NCI-H524 (cell line): ENCODE measurements at places on chromosomes 1 and 21.

DNA sequence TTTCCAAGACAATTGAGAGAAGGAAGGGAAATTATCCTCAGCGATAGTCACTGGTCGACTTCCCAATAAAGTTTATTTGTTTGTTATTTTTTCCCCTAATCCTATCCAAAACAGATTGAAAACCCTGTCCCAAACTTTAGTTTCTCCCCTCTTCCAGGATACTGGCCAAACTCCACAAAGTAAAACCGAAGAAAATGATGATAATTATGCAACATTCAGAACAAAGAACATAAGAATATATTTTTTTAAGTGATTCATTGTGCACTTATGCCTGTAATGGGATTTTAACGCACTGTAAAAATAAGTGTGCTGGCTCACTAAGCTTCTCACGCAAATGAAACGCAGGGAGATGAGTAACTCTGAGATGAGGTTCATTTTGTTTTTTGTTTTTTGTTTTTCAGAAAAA lies 6.0 kb downstream of the GLIS1 start:
- DNase-seq = no peak

DNA sequence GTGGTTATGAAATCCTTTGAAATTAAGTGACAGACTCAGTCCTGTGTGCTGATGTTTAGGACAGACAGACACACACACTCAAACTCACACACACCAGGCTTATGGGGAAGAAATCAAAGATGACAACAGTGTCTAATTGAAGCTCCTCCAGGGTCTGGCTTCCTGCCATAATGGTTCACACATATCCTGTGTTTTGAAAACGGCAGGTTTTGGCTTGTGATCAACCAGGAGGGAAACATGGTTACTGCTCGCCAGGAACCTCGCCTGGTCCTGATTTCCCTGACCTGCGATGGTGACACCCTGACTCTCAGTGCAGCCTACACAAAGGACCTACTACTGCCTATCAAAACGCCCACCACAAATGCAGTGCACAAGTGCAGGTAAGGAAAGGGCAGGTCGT lies 4.6 kb downstream of the MTARC1 start:
- DNase-seq = no peak

DNA sequence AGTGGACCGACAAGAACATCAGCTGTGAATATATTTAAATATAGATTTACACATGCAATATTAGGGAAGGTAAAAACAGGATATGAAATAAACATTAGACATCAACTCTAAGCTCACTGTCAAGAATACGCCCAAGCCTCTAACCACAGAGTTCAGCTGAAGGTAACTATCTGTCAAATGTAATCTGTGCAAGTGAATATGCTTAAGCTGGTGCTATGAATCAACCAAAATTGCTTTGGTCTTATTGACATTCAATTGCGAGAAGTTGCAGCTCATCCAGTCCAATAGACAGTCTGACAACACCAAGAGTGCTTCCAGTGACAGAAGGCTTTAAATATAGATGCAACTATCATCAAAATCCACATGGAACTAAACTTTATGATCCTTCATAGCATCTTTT lies 32.3 kb downstream of the USH2A start:
- DNase-seq = no peak

- DNase-seq = no peak
Observed at GRCh38 chr1:178126741-178127185, 32.9 kb downstream of the RASAL2 start.

DNA sequence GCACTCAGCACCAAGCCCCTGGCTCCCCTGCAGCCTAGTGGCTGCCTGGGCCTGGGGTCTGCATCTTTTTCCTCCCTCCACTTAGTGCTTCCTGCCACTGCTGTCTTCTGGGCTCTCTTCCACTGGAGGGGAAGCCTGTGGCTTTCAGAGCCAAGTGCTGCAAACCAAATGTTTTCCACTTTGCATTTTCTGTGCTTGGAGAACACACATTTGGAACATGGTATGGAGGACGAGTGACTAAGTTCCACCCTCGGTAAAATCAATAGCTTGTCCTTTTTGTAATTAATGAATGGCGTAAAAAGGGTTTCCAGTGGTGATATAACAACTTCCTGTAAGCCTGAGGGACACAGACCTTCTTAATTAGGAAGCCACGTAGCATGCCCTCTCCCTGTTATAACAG lies 10.1 kb upstream of the GPR153 start:
- DNase-seq = no peak

- no peak for DNase-seq
Observed at GRCh38 chr1:88454781-88455180, 229.3 kb upstream of the PKN2 start.

DNA sequence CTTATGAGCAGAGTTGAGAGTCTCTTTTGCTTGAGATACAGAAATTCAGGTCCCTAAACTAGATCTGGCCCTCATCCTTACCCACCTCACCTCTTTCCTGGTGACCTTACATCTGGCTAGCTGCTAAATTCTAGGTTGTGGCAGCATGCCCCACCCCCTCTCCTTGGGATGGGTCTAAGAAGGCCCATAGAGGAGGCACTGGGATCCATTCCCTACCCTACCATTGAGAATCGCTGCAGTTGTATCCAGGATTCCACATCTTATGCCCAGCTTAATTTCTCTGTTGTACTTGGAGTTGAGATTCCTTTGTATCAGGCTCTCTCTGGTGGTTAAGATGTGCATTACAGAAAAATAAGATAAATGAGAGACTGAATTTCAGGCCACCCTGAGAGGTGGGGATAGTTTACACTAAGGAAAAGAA lies 9.5 kb upstream of the TMEM39B start:
- DNase-seq = peak; percentile 63

DNA sequence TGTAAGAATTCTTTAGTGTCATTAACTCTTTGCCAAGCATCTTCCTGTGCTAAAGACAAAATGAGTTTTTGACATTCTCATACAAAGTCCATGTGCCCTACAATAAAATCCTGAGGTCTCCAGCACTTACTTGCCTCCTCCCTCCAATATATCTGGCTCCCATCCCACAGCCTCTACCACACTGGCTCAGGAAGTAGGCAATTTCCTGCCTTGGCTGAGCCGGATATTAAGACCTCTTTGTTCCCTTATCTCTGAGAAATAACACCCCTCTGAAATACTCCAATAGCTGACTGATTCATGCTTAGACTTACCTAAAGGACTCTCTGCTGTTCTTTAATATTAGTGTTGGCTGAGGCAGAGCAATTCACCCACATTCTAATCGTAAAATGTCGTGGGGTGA lies 37.6 kb upstream of the GORAB start:
- DNase-seq = no peak

DNA sequence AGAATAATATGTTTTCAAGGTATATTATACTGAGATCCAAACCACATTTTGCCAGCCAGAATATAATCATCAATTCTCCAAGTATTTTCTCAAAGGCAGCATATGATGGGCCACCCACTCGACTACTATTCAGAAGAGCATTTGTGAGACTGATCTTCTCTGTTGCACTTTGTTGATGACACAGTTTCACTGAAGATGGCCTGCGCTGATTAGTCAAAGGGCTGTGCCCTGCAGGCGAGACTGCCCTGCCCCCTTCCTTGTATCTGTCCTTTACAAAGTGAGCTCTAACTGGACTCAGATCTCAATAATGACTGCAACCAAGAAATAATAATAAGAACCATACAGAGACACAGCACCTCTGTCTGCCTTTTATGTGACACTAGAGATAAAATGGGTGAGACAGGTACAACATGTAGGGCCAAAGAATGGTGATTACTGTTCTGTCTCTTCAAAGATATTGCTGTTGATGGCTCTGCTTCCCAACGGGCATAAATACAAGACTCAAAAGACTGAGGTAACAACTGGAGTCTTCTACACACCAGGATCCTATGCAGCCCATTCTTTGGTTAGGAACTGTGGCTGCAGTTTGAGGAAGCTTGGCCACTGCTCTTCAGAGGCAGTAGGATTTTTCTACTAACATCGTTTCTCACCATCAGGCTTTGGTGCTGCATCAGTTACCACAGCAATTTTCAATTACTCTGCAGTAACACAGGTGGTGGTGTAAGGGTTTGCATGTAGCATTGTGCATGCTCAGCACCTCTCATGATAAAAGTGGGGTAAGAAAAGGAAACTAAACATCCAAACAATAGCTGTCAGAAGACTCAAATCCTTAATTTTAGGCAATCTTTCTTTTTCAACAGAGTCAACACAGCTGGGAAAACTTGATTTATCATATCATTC lies 481.1 kb downstream of the PTBP2 start:
- no peak for DNase-seq

GRCh38 chr1:27113861-27114260 lies 41.1 kb downstream of the SLC9A1 start:
- DNase-seq = no peak

DNA sequence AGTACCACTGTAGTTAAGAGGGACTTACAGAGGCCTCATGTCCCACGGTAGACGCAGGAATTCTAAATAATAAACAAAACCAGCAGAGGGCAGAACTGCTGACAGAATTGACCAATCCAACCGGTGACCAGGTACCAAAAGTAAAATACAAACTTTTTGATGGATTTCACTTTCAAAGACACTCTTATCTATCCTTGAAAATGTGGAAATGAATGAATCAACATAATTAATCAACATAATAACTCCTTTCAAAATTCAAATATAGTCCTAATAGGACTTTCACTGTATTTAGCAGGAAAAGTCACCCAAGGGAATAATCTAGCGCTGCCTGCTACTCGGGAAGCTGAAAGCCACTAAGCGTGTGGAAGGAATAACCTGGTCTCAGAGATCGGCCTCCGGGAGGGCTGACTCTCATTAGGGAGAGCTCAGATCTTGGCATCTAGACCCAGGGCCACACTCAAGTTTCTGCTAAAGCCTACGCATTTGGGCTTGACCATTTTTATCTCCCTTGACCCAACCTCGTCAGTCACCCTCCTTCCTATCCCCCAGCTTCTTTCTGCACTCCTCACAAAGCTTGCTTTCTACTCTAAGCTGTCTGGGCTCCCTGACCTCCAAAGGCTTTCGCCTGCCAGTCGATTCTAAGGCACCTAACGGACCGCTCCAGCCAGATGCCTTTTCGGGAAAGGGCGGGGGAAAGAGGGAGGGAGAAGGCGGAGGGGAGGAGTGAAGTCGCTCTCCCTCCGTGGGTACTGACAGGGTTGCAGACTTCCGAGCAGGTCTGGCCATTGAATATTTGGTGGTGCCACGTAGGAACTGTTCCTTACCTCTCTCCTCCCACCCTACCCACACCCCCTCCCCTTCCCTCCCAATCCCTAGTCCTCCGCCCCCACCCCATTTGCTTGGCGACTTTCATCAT lies 1.6 kb downstream of the COL11A1 start:
- peak; percentile 70 for DNase-seq

- no peak for DNase-seq
Observed at GRCh38 chr1:229347528-229347927, 4.7 kb upstream of the CCSAP start.

DNA sequence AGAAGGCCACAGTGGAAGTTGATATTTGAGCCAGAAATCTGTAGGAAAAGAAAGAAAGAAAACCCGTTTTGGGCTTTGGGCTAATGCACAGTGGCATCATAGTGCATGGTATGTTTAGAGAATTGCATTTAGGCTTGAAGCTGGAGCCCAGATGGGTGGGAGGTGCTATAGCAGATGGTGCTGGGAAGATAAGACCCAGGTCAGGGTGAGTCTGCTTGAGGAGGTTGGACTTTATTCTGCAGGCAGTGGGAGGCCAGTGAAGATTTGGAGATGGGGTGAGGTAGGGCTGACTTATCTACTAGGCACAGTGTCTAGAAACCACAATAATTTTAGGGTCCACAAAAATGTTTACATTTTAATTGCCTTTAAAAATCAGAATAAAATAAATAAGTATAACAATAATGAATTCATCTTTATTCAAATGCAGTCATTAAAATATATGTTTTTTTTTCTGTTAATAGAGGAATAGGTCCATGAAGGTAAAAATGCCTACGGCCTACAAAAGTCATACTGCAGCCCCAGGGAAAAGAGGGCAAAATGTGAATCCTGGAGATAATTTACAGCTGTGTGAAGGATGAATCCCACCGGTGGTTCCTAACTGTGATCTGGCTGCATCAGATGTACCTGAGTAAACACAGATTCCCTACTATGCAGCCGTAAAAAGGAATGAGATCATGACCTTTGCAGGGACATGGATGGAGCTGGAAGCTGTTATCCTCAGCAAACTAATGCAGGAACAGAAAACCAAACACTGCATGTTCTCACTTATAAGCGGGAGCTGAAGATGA lies 8.7 kb downstream of the DNAJC6 start:
- DNase-seq = peak; percentile 91

DNA sequence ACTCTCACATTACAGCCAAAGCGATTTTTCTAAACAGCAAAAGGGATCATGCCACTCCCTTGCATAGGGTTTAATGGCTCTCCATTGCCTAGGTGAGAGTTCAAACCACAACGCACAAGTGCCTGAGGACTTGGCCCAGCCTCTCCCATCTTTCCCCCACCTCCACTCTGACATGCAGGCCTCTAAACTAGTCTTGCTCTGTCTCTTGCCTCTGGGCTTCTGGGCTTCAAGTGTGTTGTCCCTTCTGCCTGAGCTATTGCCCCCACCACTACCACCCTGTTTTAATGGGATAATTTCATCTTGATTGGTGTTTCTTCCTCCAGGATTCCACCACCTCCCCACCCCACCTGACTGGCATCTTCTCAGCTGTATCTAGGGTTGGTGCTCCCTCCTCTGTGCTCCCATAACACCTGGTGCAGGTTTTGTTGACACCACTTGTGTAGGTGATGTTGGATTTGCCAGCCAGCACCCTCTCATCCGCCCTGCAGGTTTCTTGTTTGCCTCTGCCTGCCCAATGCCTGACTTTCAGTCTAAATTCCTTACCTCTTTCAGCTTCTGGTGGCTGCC lies 2.7 kb upstream of the ZBTB21 start:
- DNase-seq = peak; percentile 6

DNA sequence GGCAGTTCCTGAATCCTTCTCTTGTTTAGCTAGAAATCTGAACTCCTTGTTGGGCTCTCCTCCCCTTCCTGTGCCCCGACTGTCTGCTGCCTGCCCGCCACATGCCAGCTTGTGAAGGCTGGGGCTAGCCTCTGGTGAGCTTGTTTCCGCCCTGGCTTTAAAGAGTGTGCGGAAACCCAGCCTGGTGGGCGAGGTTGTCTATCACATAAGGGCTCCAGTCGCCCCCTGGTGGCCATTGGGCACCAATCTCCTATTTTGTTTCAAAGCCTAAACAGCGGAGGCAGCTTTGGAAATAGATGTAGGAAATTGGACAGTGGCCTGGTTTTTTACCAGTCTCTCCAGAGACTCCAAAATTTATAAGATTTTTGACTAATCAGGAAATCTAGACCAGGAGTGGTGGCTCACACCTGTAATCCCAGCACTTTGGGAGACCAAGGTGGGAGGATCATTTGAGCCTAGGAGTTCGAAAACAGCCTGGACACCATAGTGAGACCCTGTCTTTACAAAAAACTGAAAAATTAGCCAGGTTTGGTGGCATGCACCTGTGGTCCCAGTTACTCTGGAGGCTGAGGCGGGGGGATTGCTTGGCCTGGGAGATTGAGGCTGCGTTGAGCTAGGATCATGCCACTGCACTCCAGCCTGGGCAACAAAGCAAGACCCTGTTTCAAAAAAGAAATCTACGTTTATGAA lies 9.8 kb downstream of the ATP8B2 start:
- DNase-seq = peak; percentile 24

DNA sequence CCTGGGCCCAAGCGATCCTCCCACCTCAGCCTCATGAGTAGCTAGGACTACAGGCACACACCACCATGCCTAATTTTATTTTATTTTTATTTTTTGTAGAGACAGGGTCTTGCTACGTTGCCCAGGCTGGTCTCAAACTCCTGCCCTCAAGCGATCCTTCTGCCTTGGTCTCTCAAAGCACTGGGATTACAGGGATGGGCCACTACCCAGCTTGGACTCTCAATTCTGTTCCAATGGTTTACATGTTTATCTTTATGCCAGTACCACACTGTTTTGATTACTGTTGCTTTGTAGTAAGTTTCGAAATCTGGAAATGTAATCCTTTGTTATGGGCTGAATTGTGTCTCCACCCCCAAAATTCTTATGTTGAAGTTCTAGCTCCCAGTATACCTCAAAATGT lies 88.4 kb upstream of the TARDBP start:
- DNase-seq = no peak
